ENCODE measurements at places on chromosomes 13 and 19.

- DNase-seq, result no peak
These were observed 37.3 kb upstream of the ALOX5AP start for GRCh38 chr13:30697996-30698401.

- DNase-seq, result no peak
These were observed 113.7 kb upstream of the OXGR1 start for GRCh38 chr13:97107815-97108529.

DNA sequence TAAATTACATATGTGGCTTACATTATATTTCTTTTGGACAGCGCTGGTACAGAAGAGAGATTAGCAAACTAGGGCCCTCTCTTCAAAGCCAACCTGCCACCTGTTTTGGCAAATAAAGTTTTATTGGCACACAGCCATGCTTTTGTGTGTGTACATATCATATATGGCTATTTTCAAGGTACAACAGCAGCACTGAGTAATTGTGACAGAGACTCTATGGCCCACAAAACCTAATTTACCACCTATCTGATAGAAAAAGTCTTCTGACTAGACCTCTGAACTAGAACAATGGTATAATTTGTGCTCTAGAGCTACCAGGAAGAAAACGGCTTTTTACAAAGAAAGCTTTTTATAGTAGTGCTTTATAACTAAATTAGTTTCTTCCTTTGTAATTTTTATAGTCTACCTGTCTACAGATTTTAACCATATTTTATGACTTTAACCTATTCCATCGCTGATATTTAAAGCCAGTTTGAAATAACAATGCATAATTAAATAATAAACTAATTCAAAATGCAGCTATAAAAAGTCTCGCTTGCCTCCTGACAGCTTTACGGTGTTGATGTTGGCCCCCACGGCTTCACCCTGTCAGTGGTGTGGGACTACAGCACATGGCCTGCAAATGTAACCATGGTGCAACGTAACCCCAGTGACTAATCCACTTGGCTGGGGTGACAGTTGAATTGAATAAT, 17.7 kb upstream of the DPY19L3 start:
- no peak for DNase-seq

- no peak for DNase-seq
These were observed 27.4 kb downstream of the UBAC2 start for GRCh38 chr13:99227909-99228688.

DNA sequence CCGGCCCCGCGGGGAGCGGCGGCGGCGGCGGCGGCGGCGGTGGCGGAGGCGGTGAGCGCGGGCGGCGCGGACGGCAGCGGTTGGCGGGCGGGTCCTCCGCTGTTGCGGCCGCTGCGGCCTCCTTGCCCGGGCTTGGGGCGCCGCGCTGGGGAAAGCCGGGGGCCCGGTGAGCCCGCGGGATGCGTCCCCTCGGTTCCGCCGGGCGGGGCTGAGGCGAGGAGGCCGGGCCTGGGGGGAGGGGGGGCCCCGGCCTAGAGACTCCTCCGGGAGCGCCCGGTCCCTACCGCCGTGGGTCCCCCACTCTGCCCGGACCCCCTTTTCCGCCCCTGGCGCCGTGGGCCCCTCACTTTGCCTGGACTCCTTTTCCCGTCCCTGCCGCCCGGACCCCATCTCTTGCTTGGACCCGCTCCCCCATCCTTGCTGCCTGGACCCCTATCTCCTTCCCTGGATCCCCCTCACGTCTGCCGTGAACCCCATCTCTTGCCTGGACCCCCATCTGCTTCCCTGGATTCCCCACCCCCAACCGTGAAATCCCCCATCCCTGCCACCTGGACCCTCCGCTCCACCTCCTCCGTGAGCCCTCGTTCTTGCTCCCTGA, 28.6 kb upstream of the NDUFS7 start:
- DNase-seq, result no peak

- DNase-seq, result no peak
These were observed 58.1 kb upstream of the TPM4 start for GRCh38 chr19:16018106-16018755.

- DNase-seq, result no peak
These were observed 297.1 kb downstream of the COG6 start for GRCh38 chr13:39952249-39953233.

GRCh38 chr13:23268441-23268840, 87.7 kb downstream of the SGCG start:
- no peak for DNase-seq

DNA sequence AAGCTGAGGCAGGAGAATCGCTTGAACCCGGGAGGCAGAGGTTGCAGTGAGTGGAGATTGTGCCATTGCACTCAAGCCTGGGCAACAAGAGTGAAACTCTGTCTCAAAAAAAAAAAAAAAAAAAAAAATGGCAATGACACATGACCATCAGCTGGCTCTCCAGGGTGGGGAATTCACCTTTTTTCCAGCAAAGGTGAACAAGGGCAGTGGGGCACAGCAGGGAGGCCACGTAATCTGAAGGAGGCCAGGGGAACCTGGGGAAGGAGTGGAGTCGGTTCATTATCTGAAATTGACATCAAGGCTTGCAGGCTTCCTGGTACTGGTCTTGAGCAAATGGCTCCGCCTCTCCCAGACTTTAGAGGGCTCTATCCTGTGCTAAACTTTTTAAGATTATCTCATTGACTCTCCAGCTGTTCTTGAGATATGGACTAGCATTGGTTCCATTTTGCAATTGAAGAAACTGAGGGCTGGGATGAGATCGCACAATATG, 28.1 kb downstream of the KEAP1 start:
- DNase-seq, result no peak

DNA sequence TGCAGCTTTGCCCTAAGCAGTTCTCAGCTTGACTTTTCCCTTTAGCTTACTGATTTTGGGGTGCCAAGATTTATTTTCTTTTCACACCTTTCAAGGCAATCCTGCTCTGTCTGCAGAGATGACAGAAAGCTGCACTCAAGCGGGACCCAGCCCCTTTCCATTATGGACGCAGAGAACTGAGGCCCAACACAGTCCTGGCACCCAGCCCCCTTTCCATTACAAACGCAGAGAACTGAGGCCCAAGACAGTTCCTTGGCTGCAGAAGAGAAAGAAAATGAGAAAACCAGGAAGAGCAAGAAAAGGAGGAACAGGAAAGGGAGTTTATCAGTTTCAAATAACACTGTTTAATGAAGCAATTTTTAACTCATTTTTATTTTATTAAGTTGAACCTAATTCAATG, 36.8 kb upstream of the ATP11A start:
- DNase-seq, result no peak
